ENCODE measurements at places on chromosomes 16 and 17.

GRCh38 chr17:47265983-47266541 is 12.4 kb downstream of the ITGB3 start:
- peak; percentile 75 for DNase-seq

DNA sequence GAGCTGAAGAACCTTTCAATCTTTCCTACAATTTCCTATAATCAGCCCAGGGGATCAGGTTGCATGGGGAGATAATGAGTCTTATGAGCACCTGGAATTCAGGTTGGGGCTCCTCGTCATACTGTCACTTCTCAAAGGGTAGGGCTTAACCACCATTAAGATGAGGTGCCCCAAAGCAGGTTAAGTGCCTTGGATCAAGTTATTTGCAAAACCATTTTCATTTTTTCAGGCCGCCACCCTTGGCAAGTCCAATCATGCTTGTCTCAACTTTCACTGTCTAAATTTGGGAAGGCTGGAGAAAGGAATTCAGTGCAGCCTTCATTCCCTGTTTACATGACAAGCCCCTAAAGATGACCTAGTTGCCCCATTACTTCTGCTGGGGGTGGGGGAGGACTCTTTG is 44.9 kb upstream of the TANGO6 start:
- peak; percentile 37 for DNase-seq

GRCh38 chr17:12830777-12831247 is 41.5 kb downstream of the ARHGAP44 start:
- DNase-seq, result no peak

GRCh38 chr17:64355536-64356303 is 34.9 kb downstream of the PECAM1 start:
- DNase-seq, result peak; percentile 61

GRCh38 chr17:6475411-6475810 is 31.2 kb downstream of the PIMREG start:
- DNase-seq, result no peak

DNA sequence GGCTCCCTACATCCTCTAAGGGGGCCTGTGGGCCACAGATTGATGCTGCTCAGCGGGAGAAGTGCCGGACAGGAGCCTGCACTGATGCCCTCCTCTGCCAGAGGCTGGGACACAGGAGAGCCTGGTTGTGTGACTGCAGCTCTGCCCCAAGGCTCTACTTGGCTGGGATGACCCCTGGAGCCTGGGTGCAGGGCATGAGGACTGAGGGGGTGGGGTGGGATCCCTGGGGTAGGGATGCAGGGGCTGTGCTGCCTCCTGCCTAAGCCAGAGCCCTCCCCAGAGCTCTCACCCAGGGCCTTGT is 577 bp downstream of the EVPLL start:
- no peak for DNase-seq

DNA sequence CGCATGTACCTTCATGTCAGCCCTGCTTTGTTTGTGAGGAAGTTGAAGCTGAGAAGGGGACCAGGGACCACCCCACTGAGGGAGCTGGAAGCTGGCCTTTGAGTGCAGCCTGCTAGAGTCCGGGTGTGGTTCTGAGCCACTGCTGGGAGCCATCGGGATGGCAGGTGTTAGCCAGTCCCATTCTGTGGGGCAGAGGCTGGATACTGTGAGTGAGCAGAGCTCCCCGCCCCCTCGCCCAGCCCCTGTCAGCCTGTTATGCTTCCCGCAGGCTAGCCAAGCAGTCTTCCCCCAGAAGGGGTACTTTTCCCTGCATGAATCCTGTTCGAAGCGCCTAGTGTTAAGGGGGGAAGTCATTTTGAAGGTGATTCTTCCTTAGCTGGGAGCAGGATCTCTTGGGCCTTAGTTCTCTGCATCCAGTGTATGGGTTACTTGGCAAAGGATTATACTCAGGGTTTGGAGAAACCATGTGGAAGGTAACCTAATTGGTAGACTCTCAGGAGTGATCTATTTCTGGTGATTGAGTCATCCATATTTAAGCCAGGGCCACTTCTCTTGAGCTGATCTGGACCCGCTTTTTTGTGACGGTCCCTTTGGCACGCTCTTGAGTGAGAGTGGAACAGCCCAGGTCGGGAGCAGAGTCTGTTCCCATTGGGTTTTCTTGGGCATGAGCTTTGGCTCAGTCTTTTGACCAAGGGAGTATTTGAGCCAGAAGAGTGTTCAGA is 23.8 kb downstream of the AKAP1 start:
- no peak for DNase-seq

DNA sequence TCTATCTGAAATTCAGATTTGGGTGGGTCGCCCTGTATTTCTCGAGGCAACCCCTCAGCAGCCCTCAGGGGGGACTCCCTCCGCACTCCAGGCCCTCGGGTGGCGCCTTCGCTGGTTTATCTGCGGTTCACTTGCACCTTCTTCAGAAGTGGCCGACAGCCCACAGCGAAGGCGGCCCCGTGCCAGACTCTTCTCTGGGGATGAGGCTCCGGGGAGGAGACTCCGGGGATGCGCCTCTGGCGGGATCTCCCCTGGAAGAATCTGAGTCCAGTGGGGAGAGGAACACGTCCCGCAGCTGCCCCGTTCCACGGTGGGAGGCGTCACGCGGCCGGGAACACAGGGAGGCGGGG is 63.9 kb upstream of the DNAJA2 start:
- DNase-seq, result no peak

- DNase-seq, result no peak
Measured at GRCh38 chr16:48997081-48997615, 284.5 kb downstream of the CBLN1 start.

- DNase-seq, result peak; percentile 76
Measured at GRCh38 chr17:76740329-76741118, 2.6 kb downstream of the MFSD11 start.

- peak; percentile 31 for DNase-seq
Measured at GRCh38 chr17:69117855-69118784, 23.6 kb downstream of the ABCA6 start.

DNA sequence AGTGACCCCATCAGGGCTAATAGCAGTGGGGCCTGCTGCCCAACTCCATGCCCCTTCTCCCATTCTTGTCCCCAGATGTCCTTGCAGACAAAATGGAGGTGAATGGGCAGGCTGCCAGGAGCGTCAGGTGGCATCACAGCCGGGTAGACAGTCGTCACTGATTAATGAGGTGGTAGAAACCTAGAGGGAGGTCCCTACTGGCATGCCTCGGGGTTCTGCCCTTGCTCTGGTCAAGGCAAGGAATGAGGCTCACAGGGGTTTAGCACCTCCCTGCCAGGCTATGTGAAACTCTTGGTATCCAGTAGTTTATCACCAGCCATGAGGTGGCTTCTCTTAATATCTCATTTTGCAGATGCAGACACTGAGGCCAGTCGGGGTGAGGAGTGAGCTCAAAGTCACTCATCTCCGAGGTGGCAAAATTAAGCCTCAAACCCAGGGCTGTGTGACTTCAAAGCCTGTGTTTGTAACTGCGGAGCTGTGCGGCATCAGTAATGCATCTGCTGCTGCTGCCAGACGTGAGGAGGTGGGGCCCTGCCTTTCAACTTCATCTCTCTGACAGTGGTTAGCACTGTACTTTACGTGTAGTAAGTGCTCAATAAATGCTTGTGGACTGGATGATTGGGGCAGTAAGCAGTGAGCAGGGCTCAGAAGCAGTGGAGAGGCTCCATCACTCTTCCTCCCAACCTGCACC is 21.3 kb downstream of the RAI1 start:
- DNase-seq, result no peak

DNA sequence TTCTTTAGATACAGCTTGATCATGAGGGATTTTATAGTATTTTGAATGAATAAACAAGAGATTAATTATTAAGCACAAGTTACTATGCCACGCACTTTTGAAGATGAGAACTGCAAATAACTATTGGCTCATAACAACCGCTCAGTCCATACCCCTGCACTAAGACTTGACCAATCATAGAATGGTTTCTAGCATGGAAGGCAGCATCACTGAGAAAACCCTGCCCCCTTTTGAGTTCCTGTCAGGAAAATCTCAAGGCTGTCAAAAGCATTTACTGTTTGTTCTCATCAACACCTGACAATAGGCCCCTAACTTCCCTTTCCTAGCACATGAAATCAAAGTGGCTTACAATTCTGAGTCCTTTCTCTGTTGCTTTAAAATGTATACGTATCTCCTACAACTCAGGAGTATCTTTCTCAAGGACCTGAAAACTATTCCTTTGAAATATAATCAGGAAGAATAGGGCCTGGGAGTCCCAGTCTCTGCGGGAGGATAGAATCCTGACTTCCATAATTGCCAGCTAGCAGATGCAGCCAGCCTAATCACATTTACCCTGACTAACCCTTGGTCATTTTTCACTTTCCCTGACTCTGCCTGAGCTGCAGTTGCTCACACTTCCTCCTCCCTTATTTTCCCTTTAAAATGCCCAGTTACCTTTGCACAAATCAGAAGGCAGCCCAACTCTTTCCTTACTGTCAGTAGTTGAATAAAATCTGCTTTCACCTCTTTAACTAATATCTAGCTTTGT is 9.1 kb upstream of the MMD start:
- no peak for DNase-seq

GRCh38 chr16:29992344-29992967 is 3.0 kb downstream of the HIRIP3 start:
- DNase-seq, result peak; percentile 58

GRCh38 chr17:63537001-63537400 is 13.3 kb upstream of the DCAF7 start:
- DNase-seq, result no peak

DNA sequence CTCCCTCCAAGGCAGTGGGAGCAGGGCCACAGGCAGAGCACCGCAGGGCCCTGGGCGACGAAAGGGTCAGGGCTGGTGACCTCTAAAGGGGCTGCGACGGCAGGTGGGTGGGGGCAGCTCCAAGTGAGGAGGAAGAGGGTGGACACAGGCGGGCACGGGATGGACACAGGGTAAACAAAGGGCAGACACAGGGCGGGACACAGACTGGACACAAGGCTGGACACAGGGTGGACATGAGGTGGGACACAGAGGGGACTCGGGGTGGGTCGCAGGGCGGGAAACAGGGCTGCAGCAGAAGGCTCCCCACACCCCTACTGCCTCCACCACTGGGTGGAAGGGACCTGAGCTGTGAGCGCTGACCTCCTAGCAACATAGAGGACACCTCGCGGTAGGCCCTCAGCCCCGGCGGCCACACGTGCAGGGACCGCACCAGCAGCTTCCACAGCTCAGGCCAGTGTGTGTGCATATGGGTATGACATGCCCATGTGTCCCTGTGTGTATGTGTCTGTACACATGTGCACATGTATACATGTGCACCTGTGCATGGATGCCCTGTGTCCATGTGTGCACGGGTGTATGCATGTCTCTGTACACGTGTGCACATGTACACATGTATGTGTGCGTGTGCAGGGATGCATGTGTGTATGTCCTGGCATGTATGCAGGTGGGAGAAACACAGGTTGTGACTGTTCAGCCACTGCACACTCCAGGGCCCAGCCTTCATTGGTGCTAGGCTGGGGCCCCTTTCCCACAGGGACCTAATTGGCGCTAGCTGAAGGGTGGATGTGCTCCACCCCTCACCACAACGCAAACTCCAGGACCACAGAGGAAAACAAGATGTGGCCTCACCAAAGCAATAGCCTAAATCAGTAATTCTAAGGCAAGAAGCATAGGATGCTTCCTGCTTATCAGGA is 7.6 kb downstream of the LMF1 start:
- DNase-seq, result no peak

- DNase-seq, result no peak
Measured at GRCh38 chr17:17420082-17420481, 56.7 kb upstream of the MED9 start.

DNA sequence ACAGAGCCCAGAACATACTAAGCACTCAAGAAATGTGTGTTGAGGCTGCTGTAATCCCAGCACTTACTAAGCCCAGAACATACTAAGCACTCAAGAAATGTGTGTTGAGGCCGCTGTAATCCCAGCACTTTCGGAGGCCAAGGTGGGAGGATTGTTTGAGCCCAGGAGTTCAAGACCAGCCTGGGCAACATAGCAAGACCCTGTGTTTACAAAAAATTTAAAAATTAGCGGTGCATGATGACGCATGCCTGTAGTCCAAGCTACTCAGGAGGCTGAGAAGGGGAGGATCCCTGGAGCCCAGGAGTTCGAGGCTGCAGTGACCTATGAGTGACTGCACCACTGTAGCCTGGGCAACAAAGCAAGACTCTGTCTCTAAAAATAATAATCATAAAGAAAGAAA is 6.7 kb upstream of the ZDHHC1 start:
- DNase-seq, result no peak

GRCh38 chr17:62075308-62075815 is 10.3 kb upstream of the MED13 start:
- DNase-seq, result peak; percentile 72

GRCh38 chr17:43393944-43394482 is 4.8 kb upstream of the ARL4D start:
- DNase-seq, result peak; percentile 94

DNA sequence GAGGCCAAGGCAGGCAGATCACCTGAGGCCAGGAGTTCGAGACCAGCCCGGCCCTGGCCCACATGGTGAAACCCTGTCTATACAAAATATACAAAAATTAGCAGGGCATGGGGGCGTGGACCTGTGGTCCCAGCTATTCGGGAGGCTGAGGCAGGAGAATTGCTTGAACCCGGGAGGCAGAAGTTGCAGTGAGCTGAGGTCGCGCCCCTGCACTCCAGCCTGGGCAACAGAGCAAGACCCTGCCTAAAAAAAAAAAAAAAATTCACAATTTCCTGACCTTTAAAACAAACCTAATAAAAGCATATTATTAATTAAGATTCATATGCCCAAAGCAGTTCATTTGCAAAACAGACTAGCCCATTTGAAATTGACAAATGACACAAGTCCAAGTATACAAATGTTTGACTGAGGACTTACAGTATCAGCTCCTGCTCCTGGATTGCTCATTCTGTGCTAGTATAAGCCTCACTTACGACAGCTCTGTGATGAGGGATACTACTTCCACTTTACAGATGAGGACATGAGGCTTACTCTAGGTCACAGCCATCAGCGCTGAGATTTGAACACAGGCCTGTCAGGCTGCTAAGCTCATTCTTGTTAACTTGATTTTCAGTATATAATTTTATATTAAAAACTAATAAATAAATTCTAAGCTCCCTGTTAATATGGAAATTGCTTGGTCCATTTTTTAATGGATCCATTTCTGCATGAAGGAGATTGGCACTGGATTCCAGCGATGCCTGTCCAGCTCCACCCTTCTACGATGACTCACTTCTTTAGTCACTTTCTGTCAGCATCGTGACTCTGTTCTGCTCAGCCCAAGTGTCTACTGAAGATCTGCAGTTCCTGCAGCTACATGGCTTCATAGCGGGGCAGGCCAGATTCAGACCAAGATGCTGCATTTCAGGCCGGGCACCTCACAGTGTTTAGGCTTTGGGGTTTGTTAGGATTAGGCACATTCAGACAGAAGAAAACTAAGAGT is 88.2 kb downstream of the WDR59 start:
- peak; percentile 68 for DNase-seq

DNA sequence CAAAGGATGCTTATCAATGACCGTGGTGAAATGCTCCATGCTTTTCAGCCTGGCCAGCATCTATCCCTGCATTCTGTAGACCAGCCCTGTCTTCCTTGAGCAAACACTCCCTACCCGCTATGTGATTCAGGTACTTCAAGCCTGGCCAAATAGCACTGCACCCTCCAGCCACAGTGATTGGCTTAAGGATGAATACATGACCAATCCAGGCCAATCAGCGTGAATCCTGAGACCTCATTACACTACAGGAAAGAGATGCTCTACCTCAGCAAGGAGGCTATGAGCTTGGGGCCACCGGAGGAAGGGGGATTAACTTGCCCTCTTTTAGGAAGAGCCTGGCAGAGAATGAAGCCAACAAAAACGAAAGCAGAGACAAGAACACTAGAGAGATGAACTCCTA is 162.5 kb downstream of the ZNF423 start:
- no peak for DNase-seq

- no peak for DNase-seq
Measured at GRCh38 chr16:9151074-9151473, 59.6 kb downstream of the HAPSTR1 start.

- DNase-seq, result no peak
Measured at GRCh38 chr17:69516911-69517310, 102.4 kb downstream of the MAP2K6 start.
